ENCODE measurements at places on chromosomes 1 and 21.

DNA sequence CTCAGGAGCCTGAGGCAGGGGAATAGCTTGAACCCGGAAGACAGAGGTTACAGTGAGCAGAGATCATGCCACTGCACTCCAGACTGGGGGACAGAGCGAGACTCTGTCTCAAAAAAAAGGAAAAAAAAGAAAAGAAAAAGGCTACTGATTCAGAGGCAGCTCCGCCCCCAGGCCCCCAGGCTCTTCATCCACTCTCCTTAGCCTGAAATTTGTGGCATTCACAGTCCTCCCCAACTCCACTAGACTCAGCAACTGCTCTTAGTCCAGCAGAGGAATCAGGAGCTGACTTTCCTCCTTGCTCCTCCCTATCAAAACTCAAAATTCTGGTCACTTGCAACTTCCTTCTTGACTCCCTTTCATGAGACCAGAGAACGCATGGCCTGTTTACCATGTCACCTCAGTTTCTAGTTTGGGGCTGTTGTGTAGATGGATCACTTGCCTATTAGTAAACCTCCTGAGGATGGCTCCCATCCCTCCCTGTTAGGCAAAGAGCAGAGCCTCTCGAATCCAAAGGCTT is 27.1 kb downstream of the PCAT6 start:
- DNase-seq = no peak

- DNase-seq = no peak
Measured at GRCh38 chr21:24456358-24456757, 1150.9 kb downstream of the MRPL39 start.

DNA sequence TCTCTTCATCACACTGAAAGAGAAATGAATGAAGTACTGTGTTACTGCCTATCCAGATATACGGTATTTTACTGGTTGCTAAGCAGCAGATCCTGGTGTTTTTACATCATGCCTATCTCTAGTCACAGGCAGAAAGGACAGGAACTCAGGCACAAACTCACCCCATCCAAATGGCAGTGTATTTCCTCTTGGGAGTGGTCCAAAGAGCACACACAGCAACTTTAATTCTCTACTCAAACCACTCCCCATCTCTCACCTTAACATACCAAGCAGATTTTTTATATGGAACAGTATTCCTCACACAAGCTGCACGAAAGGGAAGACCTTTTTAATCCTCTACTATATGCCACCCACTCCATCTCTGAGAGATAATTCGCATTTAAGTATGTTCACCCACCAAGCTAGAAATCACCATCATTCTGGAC is 27.3 kb downstream of the EIF4G3 start:
- DNase-seq = peak; percentile 35

- no peak for DNase-seq
Measured at GRCh38 chr1:205071028-205071409, 13.2 kb downstream of the TMEM81 start.

DNA sequence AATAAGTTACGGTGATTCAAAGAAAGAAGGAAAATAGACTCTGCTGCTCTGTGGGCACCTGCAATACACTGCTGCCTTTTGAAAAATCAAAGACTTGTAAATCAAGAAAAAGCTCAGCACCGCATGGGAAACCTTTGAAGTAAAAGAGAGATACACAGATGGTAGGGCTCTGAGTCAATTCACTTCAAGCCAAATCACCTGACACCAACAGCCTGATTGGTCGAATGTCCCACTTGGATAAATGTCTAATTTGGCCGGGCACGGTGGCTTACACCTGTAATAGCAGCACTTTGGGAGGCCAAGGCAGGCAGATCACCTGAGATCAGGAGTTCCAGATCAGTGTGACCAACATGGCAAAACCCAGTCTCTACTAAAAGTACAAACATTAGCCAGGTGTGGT is 19.2 kb upstream of the RCAN3 start:
- no peak for DNase-seq

DNA sequence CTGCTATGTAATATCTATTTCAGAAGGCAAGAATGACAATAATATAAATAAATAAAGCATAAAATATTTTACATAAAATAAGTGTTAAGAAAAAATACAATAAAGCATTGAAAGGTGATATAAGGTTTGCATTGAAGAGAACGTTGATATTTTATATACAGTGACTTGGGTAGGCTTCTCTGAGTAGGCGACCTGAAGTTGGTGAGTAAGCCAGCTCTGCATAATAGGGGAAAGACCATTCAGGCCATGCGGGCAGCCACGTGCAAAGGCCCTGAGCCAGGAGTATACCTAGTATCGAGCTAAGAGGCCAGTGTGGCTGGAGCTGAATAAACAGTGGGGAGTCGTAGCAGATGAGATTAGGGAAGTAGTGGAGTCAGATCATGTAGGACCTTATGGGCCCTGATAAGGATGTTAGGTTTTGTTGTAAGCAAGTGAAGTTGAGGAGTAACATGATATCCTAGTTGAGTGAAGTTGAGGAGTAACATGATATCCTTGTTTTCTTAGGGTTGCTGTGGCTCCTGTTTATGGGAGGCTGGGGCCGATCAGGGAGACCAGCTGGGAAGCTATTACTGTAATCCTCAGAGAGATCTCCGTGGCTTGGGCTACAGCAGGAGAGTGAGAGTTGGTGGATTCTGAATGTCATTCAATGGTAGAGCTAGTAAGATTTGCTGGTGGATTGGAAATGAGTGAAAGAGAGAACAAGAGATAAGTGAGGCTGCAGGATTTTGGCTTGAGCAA is 22.0 kb downstream of the KCNK1 start:
- no peak for DNase-seq

DNA sequence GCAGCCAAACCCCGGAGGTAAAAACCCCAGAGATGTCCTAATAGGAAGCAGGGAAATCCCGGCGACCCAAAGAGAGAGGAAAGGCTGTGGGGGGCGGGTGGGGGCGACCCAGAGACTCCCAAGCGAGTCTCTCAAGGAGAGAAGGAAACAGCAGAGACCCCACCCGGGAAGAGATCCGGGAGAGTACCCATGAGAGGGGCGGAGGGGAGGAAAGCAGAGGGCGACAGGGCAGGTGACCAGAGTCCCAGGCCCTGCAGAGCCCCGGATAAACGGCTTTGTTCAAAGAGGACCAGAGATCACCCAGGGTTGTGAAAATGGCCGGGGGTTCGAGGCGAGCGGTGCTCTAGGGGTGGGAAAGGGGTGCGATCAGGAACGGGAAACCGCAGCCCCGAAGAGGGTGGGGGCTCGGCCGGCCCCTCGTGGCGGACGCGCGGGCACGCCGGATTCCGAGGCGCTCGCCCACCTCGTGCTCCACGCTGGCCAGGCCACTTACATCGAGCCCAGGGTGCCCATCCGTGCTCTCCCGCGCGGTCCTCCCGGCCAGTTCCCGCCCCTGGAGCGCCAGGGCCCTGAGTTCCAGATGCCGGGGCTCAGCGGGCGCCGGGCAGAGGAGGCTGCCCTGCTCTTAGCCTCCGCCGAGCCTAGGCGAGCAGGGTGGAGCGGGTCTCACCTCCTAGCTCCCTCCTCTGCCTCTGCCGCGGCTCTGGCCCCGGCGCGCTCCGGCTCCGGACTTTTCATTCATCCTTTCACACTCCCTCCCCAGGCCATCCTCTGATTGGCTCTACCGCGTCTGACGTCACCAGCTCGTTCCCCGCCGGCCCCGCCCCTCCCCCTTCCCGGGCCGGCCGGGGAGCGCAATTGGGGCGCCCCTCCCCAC is 52.3 kb downstream of the RHBG start:
- DNase-seq = peak; percentile 100

- DNase-seq = no peak
Measured at GRCh38 chr1:53614231-53615021, 124.5 kb downstream of the GLIS1 start.

DNA sequence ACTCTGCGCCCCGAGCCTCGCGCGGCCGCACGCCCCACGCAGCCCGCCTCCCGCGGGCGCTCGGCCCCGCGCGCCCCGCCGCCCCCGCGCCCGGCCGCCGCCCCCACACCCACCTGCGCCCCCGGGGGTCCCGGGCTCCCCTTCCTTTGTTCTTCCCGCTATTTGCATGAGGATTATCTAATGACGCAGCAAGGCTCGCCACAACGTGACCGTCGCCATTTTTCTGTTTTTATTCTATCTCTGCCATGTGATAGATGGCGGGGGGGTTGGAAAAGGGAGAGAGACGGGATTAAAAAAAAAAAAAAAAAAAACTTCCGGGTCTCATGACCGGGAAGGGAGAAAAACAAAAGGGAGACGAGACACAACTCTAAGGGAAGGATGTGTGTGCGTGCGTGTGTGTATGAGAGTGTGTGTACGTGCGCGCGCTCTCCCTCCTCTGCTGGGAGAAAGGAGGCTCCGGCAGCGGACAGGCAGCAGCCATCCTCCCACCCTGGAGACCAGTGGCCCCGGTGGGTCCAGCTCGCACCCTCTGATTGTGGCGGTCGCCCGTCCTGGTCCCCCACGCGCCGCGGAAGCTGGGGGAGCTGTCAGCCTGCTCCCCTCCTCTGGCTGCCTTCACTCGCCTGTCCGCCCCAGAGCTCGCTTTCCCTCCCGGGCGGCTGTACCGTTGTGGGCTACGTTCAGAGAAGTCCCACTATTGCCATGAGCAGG is 80.4 kb upstream of the AK4 start:
- peak; percentile 76 for DNase-seq

- DNase-seq = no peak
Measured at GRCh38 chr1:59701376-59701775, 113.4 kb upstream of the HOOK1 start.

- DNase-seq = no peak
Measured at GRCh38 chr21:38794978-38795377, 10.8 kb upstream of the ETS2 start.

- no peak for DNase-seq
Measured at GRCh38 chr21:19049567-19049966, 646.0 kb upstream of the TMPRSS15 start.

DNA sequence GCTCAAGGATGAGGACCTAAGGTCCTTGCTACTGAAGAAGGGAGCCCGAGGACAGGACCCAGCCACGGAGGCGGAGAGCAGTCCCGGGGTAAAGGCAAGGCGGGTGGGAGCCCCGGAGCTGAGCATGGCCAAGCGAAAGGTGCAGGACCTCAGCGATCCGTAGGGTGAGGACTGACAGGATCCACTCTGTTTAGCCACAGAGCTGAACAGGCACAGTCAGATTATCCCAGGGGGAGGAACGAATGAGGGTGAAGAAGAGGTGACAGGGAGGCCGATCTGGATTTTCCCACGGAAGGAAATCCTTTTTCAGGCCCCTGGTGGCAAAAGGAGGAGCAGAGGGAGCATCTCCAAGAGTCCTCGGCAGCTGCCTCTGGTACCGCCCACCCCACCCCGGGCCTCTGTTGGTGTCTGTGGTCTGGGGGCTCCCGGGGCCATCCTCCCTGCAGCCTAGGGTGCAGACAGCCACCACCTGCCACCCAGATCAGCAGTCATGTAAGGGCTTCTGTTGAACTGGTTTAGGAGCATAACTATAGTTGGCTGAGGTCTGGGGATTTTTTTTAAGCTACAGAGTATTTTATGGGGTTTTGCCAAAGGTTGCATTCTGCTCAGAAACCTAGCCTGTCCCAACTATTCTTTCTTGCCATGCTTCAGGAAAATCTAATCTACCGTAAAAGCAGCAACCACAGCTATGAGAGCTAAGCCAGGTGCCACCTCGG is 32.3 kb upstream of the LBR start:
- no peak for DNase-seq

- DNase-seq = peak; percentile 50
Measured at GRCh38 chr1:41322835-41323234, 38.4 kb upstream of the FOXO6 start.

DNA sequence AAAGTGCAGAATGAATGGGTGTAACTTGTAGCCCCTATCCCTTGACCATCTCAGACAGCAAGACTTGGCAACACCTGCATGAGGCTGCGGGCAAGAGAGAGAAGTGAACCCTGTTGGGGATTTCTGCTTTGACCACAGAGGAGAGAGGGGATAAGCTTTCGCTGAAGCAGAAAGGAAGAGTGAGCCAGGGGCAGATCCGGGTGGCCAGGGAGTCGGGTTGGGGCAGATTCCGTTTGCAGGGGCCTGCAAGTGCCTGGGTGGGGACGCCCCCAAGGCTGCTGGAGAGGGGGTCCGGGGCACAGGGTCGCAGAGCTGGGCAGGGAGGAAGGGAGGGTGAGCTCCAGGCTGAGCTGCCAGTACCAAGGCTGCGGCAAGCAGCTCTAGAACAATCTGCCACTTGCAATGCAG is 25.3 kb upstream of the PIK3CD start:
- no peak for DNase-seq

DNA sequence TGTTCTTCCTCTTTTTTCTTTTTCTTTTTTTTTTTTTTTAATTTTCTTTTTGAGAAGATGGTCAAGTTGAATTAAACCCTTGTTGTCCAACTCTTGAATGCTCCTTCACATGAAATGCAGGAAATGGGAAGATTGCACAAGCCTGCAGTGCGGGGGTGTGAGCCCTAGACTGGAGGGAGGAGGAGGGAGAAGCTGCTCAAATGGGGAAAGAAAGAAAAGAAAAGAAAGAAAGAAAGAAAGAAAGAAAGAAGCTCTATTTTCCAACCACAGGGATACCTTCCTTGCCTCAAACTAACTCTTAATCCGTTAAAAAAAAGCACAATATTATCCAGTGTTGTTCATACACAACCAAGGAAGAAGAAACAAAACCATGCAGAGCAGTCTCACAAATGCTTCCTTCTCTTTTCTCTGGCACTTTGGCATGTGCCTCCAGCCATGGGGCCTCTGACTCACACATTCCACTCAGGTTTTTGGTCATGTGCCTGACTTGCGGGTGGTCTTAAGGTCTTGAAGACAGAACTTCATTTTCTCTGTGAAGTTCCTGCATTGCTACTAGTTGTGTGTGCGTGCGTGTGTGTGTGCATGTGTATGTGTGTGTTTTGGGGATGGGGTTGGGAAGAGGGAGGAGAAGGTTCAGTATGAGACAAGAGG is 276.1 kb downstream of the RPS6KC1 start:
- peak; percentile 27 for DNase-seq

GRCh38 chr1:18373882-18374493 is 106.7 kb upstream of the KLHDC7A start:
- DNase-seq = no peak

DNA sequence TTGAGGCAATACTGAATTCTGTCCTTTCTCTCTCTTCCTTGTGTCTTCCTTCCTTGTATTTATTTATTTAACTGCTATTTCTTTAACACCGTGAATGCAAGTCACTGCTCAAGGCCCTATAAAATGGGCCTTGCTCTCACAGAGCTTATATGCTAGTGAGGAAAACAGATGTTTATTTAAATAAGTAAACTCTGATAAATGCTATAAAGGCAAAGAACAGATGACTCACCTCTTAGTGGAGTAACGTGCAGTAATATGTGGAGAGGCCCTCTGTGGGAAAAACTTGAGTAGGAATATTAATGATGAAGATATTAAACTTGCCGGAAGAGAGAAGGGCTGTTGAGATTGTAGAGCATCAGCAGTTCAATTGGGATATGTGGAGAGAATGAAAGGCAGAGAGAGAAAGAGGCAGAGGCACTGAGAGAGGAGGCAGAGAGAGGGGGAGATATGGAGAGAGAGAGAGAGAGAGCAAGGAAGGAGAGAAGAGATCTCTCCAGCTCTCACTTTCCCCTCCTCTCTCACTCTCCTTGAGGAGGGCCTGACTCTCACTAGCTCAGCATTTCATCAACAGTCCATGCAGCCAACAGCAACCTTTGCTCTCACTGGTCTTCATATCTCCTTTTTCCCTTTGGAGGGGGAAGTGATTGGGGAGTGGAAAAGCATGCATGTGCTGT is 322.2 kb downstream of the LMX1A start:
- DNase-seq = no peak

GRCh38 chr21:46007492-46007868 is 25.9 kb downstream of the COL6A1 start:
- no peak for DNase-seq

All from T47D (cell line).